ENCODE measurements at places on chromosomes 7 and 10.
A peak's percentile ranks its signal among the peaks of the same experiment; 100 is the strongest.

- DNase-seq, result no peak
These were observed 51.3 kb downstream of the MDFIC start for GRCh38 chr7:114973147-114973546.

DNA sequence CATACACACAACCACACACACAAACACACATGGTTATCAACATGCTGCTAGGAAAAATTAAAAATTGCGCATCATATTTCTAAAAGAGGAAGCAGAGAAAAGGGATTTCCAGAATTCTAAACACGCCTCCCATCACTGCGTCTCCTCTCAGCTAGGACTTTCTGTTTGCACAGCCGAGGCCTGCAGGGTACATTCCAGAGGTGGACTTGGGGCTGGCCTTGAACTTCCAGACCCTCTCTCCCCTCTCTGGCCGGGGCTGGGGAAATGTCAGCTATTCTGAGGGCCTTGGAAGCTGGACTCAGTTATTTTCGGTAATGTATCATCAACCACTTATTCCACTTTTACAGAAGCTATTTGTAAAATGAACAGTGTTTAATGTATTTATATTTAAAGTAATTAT is 168.7 kb downstream of the GALNT17 start:
- DNase-seq, result no peak

DNA sequence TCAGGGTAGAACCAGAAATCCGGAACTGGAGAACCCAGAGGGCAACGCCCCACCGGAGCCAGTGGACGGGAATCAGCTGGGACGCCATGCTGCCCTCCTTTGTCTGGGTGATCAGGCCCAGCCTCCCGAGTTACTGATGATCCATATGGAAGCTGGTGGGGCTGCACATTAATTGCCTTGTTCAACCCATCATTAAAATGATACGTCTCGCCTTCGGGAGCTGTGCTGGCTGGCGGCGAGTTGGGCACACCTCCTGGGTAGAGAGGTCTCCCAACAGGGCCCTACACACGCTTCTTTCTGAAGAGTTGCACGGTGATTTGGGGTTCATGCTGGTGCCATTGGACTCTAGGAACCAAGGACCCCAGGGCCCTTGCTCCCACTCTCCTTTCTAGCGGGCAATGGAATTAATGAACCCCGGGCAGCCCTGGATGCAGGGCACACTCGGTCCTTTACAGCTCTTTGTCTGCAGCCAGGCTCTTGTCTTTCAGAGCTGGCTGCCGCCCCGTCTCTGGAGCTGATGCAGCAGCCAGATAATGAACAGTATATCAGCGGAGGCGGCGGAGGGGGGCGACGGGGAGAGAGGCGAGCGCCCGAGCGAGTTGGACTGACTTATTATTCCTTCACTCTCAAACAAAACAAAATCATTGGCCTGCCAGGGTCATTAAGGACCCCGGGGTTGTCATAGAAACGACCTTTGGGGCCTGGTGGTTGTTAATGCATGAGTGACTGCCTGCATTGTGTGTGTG is 412.2 kb upstream of the ZMIZ1 start:
- DNase-seq, result no peak

DNA sequence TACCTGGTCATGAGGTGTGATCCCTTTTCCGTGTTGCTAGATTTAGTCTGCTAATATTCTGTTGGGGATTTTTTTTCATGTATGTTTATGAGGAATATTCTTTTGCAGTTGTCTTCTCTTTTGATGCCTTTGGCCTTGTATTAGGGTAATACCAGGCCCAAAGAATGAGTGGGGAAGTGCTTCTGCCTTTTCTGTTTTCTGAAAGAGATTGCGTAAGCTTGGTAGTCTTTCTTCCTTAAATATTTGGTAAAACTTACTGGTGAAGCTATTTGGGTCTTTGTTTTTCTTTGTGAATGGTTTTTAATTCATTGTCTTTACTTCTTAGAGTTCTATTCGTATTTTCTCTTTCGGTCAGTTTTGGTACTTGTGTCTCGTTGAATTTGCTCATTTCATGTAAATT is 51.1 kb downstream of the SHH start:
- DNase-seq, result no peak

- DNase-seq, result no peak
These were observed 1.9 kb upstream of the STX1A start for GRCh38 chr7:73721377-73721817.

DNA sequence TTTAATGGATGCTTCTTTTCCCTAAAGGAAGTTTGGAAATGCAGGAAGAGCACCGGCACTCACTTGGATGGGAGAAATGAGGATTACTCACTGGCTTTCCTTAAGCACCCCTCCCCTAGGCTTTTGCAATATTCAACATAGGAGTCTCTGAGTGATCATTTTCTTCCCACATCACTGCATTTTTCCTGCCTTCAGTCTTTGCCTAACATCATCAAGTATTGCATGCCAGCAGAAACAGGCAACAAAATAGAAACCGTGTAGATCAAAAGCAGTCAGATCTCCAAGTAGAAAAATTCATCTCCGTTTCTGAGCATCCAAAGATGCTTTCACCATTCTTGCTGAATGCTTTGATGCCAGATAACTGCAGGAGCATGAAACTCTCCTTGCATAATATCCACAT is 119.9 kb downstream of the ADCYAP1R1 start:
- DNase-seq, result no peak

- no peak for DNase-seq
These were observed 422.2 kb upstream of the MTPN start for GRCh38 chr7:136399385-136399784.

- DNase-seq, result no peak
These were observed 206.0 kb downstream of the CELF2 start for GRCh38 chr10:11223507-11224140.

DNA sequence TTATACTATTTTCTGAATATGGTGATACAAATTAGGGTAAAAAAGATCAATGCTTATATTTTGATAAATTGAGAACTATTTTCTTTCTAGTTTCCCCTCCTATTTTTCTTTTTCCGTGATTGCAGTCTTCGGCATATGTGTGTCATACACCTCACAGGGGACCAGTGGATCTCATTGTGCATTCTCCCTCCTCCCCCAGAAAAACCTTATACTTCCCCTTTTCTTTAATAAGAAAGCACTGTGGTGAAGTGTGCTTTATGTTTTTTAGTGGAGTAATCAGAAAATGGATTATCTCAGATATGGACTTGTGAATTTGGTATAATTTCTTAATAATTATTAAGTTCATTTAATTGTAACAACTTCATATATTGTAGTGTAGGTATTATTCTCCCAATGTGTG is 72.8 kb downstream of the BICC1 start:
- DNase-seq, result no peak

GRCh38 chr10:100972115-100972903 is 3.0 kb downstream of the SEMA4G start:
- DNase-seq, result no peak

DNA sequence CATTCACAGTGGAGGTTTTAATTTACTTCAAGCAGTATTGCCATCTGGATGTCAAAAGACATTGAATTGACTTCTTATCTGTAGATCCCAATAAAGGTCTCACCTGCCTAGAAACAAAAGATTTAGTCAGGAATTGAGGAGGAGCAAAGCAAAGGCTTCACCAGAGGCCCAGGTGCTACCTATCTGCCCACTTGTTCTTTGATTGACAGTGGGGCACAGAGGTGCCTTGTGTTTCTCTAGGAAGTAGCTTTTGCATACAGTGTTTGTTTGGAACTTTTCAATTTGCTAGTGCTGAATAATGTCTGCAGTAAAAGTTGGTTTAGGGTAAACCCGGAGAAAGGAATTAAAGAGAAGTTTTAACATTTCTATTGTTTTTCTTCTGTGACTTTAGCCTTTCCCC is 40.4 kb downstream of the AUTS2 start:
- DNase-seq, result no peak

DNA sequence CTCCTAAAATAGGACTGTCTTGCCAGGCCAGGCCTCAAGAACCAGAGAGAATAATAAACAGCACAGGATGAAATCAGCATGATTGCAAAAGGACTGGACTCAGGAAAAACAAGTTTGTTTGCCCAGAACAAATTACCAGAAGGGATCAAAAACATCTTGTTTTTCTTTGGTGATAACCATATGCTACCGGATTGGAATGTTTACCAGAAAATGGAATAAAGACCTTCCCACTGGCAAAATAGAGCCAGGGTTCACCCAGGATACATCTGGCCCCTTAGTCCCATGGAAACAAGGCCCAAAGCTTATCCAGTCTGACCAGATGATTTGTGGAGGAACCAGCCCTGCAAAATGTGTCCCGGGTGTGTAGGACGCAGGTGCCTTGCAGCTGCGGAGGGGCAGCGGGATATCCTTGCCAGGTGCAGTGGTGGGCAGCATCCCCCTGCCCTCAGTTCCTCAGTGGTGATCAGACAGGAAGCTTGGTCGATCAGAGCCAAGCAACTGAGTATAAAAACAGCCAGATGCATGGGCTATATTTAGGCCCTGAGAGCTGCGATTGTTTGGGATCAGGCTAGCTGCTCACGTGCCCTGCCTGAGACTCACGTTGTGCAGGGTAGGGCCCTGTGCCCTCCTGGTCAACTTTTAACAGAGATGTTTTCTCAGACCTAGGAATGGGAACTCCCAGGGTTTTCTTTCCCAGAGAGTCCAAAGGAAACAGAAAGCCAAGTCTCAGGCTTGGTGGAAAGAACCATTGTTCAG is 4.6 kb upstream of the ZNF22 start:
- no peak for DNase-seq

GRCh38 chr10:16724509-16724908 is 92.7 kb downstream of the RSU1 start:
- DNase-seq, result no peak

- DNase-seq, result peak; percentile 26
These were observed 127.4 kb downstream of the UBE2H start for GRCh38 chr7:129825209-129825970.

GRCh38 chr10:110528224-110528996 is 30.7 kb downstream of the DUSP5 start:
- DNase-seq, result no peak

DNA sequence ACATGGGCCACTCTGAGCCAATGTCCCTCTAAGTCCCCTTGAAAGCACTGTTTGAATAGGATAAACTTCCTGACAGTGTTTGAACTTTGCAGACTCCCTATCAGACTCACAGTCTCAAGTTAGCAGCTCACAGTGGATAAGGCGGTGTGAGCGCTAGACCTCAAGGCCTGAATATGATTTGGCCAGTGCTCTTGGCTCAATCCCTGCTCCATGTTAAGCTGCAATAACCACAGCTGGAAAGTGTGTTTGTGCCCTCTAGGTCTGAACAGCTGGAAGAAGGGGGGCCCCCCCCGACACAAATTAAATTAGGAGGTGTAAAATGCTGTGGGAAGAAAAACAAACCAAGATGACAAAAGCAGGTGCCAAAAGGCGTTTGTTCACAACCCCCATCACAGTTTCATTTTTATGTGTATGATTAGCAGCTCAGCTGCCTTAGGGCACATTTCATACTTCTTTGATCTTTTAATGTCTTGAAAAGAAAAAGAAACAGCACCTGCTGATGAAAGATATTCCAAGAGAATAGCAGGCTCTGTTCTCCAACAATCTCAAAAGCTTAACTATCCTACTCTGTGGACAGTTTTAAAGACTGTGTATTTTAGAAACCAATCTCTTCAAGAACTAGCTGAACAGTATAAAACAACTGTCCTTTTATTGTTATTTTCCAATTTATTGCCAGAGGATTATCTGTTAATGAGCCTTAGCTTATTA is 167.6 kb downstream of the SNX13 start:
- DNase-seq, result no peak

DNA sequence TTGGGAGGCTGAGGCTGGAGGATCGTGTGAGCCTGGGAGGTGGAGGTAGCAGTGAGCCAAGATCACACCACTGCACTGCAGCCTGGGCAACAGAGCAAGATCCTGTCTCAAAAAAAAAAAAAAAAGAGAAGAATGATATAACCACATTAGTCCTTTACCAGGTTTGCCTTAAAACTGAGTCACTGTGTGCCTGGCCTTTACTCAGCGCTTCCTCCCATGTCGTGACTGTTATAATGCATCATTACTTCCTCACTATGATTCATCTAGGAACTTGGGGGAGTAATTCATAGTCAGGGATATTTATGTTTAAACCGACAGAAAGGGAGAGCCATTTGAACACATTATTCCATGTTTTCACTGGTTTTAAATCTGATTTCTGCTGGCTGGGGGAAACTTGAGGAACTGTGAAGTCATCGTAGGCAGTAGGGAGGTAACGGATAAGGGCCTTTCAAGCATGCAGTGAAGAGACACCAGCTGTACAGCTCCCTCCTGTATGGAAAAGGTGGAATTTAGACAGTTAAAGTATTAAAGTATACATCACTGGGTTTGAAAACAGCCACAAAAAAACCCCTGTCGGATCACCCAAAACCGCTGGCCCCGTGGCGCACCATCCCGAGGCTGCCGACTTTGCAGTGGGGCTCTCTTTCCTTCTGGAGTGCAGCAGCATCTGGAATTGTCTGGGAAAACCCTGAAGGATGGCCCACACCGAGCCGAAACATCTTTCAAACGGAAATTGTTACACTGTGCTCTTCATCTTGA is 119.8 kb downstream of the NKX6-2 start:
- DNase-seq, result peak; percentile 56

DNA sequence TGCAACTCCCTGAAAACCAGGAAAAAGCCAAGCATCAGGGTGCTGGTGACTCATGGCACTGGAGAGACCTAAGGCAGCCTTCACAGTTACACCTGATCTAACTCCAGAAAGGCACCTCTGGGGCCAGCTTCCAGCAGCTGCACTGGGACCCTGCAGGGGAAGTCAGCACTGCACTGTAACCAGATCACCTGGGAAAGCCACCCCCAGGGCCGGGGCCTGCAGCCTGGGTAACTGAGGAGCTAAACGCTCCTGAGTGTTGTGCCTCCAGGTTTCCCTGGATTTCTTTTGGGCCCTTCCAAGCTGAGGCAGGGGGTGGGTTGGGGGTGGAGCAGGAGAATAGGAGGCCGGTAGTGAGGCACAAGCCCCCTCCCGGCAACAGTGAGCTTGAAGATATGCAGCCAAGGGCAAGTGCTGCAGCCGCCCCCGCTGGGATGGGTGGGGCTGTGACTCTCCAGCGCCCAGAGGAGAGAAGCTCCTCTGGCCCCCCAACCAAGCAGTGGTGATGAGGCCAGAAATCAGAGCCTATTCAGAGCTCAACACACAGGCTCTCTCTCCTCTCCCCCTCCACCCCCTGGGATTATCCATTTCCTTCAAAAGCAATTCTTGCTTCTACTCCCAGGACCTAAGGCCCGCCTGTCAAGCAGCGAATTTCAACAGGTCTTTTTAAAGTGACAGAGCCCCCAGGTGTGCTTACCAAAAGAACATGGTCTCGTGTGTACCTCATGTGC is 2.6 kb downstream of the CXCL12 start:
- no peak for DNase-seq

- DNase-seq, result no peak
These were observed 452.4 kb upstream of the PHF14 start for GRCh38 chr7:10521306-10521705.

DNA sequence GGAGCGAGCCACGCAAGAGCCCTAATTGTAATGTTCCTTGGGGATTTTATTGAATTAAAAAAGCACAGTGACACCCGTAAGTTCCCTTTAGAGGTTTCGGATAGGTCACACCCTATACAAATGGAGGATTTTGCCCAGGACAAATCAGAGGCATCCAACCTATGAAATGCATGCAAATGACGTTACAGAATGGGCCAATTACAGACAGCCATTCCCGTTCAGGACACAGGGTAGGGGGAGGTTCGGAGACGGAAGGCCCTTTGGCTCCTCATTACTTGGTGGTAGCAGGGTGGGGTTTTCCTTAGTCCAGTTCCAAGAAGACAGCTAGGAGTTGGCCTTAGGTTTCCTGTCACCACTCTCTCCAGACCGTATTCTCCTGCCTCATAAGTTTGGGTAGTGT is 754.1 kb downstream of the IPMK start:
- no peak for DNase-seq

GRCh38 chr7:93817526-93817925 is 73.0 kb downstream of the TFPI2 start:
- DNase-seq, result no peak

- no peak for DNase-seq
These were observed 98.1 kb downstream of the DPY19L1 start for GRCh38 chr7:34939175-34939574.

GRCh38 chr10:6019010-6019782 is 41.9 kb upstream of the IL15RA start:
- no peak for DNase-seq

All from fibroblast of skin of left biceps (primary cell).